OCI-LY7 (cell line): ENCODE measurements at places on chromosomes 5 and 9.

DNA sequence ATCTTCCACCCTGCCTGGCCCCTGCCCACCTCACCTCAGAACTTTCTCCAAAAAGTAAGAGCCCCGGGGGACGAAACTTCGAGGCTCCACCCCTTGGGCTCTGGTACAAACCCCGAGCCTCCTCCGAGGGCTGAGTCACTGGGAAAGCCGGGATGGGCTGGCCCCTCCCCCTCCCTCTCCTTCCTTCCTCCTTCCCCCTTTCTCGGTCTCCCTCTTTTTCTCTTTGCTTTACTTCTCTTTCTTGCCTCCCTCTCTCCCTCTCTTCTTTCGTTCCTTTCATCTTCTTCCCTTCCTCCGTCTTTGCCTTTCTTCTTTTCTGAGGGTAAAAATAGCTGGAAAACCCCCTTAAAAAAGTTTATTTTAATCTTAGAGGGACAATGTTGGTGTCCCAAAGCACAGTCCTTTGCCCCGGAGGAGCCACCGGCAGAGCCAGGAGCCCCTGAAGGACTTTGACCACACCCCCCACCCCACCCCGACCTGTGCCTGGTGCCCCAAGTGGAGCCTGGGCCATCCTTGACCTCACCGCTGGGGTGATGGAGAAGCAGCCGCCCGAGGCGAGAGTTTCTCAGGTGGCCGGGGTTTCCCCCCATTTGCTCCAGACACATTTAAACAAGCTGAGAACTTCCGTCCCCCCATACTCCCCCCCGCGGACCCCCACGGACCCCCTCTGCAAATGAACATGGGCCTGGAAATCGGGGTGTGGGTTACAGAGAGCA, 5.7 kb upstream of the NOTCH1 start:
- peak; percentile 34 for DNase-seq

GRCh38 chr9:33111631-33112030, 35.2 kb upstream of the SMU1 start:
- no peak for DNase-seq

DNA sequence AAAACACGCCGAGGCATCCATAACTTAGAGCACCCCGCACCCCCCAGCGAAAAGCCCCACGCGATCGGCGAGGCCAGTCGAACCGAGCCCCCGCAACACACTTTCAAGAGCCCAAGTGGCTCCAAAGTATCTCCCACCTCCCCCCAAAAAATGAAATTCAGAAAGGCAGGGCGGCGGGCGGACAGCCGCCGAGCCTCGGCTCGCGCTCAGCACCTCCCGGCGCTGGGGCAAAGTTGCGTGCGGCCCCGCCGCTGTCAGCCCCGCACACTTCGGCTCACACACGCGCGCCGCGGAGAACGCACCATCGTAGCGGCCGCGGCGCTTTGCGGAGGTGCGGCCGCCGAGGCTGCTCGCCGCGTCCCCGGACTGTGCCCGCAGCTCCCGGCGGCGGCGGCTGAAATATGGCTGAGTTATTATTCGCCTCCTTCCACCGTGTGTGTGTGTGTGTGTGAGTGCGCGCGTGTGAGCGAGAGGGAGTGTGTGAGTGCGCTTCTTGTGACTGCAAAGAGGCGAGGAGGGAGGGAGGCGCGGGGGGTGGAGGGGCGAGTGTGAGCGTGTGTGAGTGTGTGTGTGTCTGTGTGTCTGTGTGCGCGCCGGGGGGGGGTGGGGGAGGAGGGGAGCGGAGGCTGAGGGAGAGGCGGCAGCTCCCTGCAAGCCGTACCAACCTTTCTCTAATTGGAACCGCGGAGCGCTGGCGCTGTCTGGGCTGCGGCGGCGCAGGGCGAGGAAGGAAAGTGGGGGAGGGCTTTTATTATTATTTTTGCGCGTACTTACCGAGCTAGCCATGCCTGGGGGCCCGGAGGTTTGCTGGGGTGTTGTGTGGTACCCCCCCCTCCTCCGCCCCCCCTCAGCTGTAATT, 599 bp downstream of the MLLT3 start:
- DNase-seq, result peak; percentile 57

- no peak for DNase-seq
Measured at GRCh38 chr9:89844535-89844934, 239.7 kb downstream of the GADD45G start.

- no peak for DNase-seq
Measured at GRCh38 chr5:179114756-179115155, 54.6 kb downstream of the ZNF354C start.

- DNase-seq, result no peak
Measured at GRCh38 chr9:96199006-96199405, 103.0 kb downstream of the HSD17B3 start.

DNA sequence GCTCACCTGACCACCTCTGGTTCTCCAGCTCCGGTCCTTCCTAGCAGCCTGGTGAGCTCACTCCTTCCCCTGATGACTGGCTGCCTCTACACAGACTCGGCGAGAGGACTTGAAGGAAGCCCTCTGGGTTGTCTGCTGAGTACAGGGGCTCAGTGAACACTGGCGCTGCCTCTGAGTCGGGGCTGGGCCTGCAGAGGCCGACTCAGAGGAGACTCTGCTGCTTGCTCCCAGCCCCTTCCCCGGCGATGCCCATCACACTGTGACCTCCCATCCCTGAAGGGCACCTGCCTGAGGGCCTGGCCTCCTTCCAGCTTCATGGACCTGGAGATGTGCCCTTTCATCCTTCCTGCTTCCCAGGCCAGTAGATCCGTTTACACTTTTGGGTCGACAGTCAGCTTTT, 22.0 kb downstream of the CRB2 start:
- DNase-seq, result no peak

GRCh38 chr5:98769959-98770208, 3.6 kb upstream of the RGMB start:
- no peak for DNase-seq

- peak; percentile 95 for DNase-seq
Measured at GRCh38 chr5:177456976-177457851, 10.6 kb downstream of the PRR7 start.

- DNase-seq, result no peak
Measured at GRCh38 chr5:125049721-125050702, 303.6 kb upstream of the ZNF608 start.

DNA sequence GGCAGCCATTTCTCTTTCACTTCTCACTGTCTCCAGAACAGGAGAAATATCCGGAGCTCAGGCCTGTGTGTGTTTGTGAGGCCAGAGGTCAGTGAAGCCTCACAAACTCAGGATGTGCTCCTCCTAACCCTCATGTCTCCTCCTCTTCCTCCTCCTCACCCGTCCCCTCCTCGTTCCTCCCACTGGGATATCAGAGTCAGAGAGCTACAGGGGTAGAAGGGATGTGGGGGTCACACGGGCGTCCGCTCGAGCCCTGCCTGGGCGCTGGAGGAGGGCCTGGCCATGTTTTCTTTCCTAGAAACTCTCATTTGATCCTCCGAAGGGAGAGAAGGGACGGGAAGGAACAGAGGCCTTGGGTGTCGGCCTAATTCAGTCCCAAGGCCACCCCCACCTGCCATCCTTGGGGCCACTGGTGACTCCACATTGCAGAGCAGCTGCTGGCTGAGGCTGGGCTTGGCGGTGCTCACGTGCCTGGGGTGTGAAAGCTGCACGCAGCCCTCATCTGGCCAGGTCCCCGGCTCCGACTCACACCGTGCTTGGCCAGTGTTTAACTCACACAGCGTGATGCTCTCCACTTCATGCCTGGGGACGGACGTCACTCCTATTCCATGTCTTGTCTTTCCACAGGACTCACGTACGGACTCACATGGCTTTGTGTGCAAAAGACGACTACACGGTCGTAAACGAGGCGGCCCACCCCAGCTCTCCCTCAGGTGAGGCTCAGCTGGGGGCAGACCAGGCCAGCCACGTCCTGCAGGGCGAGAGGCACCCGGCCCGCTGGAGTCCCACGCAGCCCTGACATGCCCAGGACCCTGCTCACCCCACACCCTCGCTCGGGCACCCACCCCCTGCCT, 22.6 kb upstream of the SLC6A19 start:
- no peak for DNase-seq

- DNase-seq, result no peak
Measured at GRCh38 chr5:105836268-105836667, 1834.5 kb downstream of the EFNA5 start.

GRCh38 chr5:23139338-23140171, 286.4 kb upstream of the CDH12 start:
- DNase-seq, result peak; percentile 1

DNA sequence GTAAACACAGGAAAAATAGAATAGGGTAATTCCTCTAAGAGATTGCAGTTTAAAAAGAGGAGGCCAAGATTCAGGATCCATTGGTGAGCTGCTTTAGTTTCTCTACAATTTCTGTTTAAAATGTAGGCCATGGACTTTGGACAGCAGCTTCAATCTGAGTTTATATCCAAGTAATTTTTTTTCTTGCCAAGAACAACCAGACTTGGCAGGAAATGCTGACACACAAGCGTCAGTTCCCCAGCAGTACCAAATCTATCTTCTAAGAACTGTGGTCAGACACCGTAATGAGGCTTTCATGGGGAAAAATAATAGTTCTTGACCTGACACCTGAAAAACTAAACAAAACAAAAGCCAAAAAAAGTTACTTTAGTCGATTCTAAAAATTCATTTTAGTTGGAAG, 528.8 kb downstream of the CSNK1G3 start:
- DNase-seq, result no peak

- no peak for DNase-seq
Measured at GRCh38 chr5:32159328-32160072, 14.6 kb downstream of the GOLPH3 start.

GRCh38 chr9:121452085-121452484, 47.6 kb downstream of the GGTA1 start:
- no peak for DNase-seq

DNA sequence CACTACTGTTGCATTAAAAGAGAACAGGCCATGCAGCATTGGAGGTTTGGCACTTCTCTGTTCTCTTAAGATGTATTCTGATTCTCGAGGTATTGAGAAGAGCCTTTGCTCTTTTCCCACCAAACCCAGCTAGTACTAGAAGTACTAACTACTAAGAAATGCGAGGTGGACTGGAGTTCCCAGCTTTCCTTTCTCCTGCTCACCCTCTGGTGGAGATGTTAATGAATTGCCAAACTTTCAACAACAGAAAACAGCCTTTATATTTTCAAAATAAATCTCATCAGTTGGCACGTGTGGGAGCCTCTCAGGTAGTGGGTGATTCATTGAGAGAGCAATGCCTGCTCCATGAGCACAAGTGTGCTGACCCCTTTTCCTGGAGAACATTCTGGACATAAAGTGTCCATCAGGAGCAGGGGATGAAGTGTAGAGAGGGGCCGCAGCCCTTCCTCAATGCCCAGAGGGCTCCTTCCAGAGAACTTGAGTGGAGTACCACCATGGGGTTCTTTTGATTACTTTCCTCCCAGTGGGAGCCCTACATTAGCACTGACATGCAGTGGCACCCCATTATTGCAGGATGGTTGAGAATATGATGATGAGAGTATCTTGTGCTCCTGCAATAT, 45.7 kb downstream of the TMEM174 start:
- peak; percentile 15 for DNase-seq

DNA sequence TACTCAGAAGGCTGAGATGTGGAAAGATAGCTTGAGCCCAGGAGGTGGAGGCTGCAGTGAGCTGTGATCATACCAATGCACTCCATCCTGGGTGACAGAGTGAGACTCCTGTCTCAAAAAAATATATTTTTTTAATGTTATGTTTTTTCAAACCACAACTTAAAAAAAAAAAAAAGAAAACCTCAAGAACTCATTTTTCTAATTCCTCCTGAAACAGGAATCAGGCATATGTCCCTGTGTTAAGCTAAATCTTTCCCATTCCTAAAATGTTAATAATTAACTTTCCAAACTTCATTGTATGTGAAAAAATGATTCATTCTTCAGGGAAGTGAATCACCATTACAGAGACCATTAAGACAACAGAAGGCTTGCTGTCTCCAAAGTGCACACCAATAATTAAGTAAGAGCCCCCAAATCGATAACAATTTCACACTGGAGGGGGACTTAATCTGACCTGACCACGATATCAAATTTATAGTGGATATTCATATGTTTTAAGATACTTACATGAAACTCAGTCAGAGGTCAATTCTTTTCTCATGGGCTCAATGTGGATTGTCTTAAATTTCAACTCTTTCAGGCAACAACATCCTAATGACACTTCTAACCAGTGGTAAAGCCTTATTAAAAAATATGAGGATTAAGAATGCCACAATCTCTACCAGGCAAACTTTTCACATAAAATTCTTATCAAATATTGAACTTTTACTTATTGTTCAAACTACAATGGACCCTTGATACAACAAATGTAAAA, 5.2 kb downstream of the CEMIP2 start:
- no peak for DNase-seq

GRCh38 chr5:116486588-116486987, 88.0 kb downstream of the SEMA6A start:
- DNase-seq, result no peak

DNA sequence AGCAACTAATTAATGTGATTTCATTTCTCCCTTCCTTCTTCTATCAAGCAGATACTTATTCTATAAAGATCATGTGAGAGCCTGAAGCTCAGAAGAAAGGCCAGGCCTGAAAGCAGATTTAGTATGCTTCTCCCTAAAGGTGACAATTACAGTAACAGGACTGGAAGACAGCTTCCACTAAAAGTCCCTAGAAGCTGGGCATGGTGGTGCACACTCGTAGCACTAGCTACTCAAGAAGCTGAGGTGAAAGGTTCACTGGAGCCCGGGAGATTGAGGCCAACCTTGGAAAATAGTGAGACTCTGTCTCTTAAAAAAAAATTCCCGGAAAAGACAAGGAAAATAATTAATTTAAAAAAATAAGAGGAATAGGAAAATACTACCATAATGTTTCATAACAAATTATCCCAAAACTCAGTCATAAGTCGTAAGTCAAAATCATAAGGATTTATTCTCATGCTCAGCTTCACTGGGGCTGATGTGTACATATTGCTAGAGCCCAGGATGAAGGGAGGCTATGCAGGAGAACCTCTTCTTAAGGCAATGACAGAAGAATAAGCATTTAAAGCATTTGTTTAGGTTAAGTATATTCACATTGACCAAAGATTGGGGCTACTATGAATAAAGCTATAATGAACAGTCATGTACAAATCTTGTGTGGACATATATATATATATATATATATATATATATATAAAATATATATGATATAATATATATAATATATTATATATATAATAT, 210.8 kb upstream of the SMARCA2 start:
- DNase-seq, result no peak

DNA sequence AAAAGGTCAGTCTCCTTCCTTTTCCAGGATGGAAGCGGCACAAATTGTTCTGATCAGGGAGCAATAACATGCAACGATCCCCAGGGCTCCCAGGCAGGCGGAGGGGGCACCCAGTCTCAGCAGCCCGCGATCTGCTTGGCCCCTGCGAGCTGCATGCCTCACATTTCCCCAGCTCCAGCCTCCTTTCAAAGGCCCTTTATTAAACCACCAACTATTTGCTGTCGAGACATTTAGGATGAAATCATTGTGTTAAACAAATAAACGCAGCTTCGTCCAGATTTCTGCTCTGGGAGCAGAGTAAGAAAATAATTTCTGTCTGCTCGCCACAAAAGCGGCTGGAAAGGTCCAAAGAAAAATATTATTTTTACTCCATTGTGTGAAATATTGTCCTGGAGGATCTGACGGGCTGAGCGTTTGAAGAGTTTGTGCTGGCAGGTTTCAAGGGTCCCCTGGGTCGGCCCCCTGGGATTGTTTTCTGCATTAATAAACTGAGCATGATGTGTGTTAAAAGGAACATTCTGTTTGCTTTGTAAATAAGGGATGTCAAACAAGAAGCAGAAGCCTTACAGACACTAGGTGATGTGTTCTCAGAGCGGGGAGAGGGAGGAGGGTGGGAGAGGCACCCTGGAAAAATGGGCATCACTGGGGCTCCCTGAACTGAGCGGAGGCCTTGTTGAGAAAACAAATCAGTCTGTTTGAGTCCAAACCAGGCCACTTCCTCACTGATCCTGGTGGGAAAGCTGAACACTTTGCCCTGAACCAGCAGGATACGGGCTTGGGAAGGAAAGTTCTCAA, 110.1 kb downstream of the FOXD1 start:
- DNase-seq, result no peak

GRCh38 chr9:94511955-94512265, 43.0 kb upstream of the PCAT7 start:
- no peak for DNase-seq
